ENCODE measurements at places on chromosomes 7 and 10. TPM values are rescaled to one million over a fixed set of nuclear protein-coding genes. Genes with fewer than 3 reads are reported as not detected.

Gene LRRD1
- 0.73 TPM for total RNA-seq

Gene MAD1L1
- total RNA-seq, result 36.4 TPM

Gene CASD1
- 72.6 TPM for total RNA-seq

Gene THSD7A
- total RNA-seq, result 16.4 TPM

Gene GFRA1
- total RNA-seq, result 44.0 TPM

Gene GDF2
- total RNA-seq, result not detected

Gene LDB1
- 17.4 TPM for total RNA-seq

GRCh38 chr7:46839651-46840050 is 742.3 kb downstream of the TNS3 start:
- H3K36me3 ChIP-seq, result no peaks in the 10 kb centered on the region
- no peaks in the 10 kb centered on the region for H3K27me3 ChIP-seq
- no peaks in the 10 kb centered on the region for H3K4me1 ChIP-seq
- no peak overlapping the region for H3K4me3 ChIP-seq
- no peak for DNase-seq

DNA sequence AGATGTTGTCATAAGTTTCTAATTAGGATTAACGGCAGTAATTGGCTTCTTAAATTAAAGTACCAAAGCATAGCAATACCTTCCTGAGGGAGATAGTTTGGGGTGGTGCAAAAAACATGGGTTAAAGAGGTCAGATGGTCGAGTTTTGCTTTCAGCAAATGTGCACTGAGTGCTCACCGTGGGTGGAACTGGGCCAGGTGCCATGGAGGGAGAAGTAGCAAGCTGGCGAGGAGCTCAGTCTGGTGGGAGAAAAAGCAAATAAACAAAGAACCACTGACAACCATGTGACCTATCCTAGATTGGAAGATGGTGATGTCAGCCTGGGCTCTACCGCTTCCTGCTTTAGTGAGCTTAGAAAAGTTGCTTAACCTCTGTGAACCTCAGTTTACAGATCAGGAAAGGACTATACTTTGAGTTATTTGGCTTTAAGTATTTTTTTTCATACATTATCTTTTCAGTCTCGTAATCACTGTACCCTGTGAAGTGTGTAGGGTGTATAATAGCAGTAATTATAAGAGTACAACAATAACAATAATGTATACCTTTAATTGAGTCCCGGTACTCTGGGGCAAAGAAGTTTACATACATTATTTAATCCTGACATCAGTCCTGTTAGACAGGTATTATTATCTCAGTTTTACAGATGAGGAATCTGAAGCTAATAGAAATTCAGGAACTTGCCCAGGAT is 69.0 kb upstream of the PDCD4 start:
- H3K4me1 ChIP-seq, result no peaks in the 10 kb centered on the region
- peak; percentile 46 for DNase-seq
- no peak overlapping the region for H3K4me3 ChIP-seq
- H3K27ac ChIP-seq, result peak overlapping the region; percentile 12

GRCh38 chr10:5658871-5659618 is 7.3 kb downstream of the ASB13 start:
- H3K4me1 ChIP-seq, result no peaks in the 10 kb centered on the region
- no peak overlapping the region for H3K27ac ChIP-seq
- no peak overlapping the region for H3K4me3 ChIP-seq
- no peaks in the 10 kb centered on the region for H3K27me3 ChIP-seq
- DNase-seq, result no peak
- no peaks in the 10 kb centered on the region for H3K36me3 ChIP-seq

- no peaks in the 10 kb centered on the region for H3K27me3 ChIP-seq
- no peak overlapping the region for H3K4me3 ChIP-seq
- no peaks in the 10 kb centered on the region for H3K36me3 ChIP-seq
- H3K27ac ChIP-seq, result peak overlapping the region; percentile 51
- H3K4me1 ChIP-seq, result peaks cover 3% of the 10 kb centered on the region
- DNase-seq, result no peak
Observed at GRCh38 chr7:121521711-121522400, 125.7 kb upstream of the FAM3C start.

- no peak overlapping the region for H3K4me3 ChIP-seq
- no peaks in the 10 kb centered on the region for H3K4me1 ChIP-seq
- H3K36me3 ChIP-seq, result no peaks in the 10 kb centered on the region
- no peak for DNase-seq
Observed at GRCh38 chr7:142066536-142066935, 45.0 kb upstream of the MGAM2 start.

- H3K4me1 ChIP-seq, result no peaks in the 10 kb centered on the region
- H3K27me3 ChIP-seq, result no peaks in the 10 kb centered on the region
- H3K27ac ChIP-seq, result no peak overlapping the region
- DNase-seq, result no peak
- H3K4me3 ChIP-seq, result no peak overlapping the region
Observed at GRCh38 chr7:7014827-7015595, 167.3 kb upstream of the C1GALT1 start.

GRCh38 chr7:118195837-118196474 is 12.0 kb downstream of the LSM8 start:
- DNase-seq, result peak; percentile 18
- no peak overlapping the region for H3K4me3 ChIP-seq
- no peaks in the 10 kb centered on the region for H3K27me3 ChIP-seq
- no peak overlapping the region for H3K27ac ChIP-seq
- H3K36me3 ChIP-seq, result no peaks in the 10 kb centered on the region

GRCh38 chr7:10950494-10950893 is 23.2 kb upstream of the PHF14 start:
- no peak overlapping the region for H3K27ac ChIP-seq
- H3K4me3 ChIP-seq, result no peak overlapping the region
- no peak for DNase-seq

GRCh38 chr10:8294779-8295178 is 240.3 kb downstream of the GATA3 start:
- H3K4me3 ChIP-seq, result no peak overlapping the region
- H3K4me1 ChIP-seq, result no peaks in the 10 kb centered on the region
- no peak overlapping the region for H3K27ac ChIP-seq
- no peaks in the 10 kb centered on the region for H3K36me3 ChIP-seq
- DNase-seq, result no peak

DNA sequence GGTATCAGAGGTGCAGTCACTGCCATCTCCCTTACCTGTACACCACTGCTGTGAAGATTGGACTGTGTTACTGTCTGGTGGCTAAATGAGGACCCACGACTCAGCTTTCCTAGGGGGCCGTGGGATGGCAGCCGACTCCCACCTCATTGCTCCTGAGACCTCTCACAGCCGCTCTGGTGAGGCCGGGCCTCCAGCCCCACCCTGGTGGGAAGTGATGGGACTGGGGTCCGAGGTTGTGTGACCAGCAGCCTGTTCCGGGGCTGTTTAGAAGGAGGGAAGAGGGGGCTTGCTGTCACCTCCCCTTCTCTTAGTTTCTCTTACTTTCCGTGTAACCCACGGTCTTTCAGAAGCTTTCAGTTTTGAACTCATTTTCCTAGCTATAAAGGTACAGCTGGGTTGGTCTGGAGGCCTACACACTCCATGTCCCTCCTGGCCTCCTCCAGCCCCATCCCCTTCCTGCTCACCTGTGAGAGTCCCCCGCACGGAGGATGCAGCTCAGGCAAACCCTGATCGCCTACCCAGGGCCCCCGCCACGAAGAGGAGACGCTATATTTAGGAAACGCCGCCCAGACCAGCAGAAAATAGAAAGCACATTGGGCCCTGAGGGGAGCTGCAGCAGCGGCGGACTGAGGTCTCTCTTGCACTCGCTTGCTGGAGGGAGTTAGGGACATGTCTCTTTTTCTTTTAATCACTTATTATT is 4.6 kb downstream of the EMX2 start:
- H3K4me1 ChIP-seq, result no peaks in the 10 kb centered on the region
- H3K4me3 ChIP-seq, result peak overlapping the region; percentile 77
- peak overlapping the region; percentile 98 for H3K27ac ChIP-seq

DNA sequence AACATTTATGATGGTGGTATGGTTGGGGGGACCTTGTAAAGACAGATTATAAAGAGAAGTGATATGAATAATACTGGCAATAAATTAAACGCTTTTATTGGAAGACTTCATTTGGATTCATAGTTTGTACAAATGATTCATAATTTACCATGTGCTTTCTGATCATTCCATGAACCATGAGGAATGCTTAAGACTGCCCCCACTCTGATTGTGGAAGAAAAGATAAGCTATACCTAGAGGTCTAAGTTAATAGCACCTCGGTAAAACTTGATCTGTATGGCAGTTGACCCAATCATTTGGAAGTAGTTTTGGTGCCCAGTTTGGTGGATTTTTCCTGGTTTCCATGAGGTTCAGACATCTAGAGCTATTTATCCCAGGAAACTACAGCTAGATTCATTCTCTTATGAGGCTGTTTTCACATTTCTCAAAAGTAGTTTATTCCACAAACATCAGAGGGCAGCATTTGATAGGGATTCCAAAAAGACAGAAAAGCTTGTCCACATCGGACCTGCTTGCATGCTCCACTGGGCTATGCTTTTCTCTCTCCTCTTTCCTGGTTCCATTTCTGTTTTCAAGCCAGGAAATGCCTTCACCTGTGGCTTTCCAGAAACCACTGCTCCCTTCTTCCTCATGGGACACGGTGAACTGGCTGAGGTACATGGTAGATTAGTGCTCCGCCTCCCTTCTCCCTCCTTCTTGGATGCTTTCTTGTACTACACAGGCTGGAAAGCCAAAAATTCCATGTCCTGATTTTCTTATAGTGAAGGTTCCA is 29.2 kb downstream of the TFAM start:
- no peak for DNase-seq
- no peaks in the 10 kb centered on the region for H3K4me1 ChIP-seq
- H3K36me3 ChIP-seq, result no peaks in the 10 kb centered on the region
- no peak overlapping the region for H3K27ac ChIP-seq
- H3K27me3 ChIP-seq, result no peaks in the 10 kb centered on the region
- H3K4me3 ChIP-seq, result no peak overlapping the region

GRCh38 chr10:101894742-101895141 is 51.1 kb upstream of the KCNIP2 start:
- no peak overlapping the region for H3K4me3 ChIP-seq
- no peak for DNase-seq
- no peaks in the 10 kb centered on the region for H3K4me1 ChIP-seq
- H3K27ac ChIP-seq, result no peak overlapping the region
- no peaks in the 10 kb centered on the region for H3K27me3 ChIP-seq
- no peaks in the 10 kb centered on the region for H3K36me3 ChIP-seq

GRCh38 chr10:101618871-101619270 is 30.8 kb downstream of the DPCD start:
- H3K36me3 ChIP-seq, result no peaks in the 10 kb centered on the region
- H3K27me3 ChIP-seq, result no peaks in the 10 kb centered on the region
- no peak overlapping the region for H3K4me3 ChIP-seq
- H3K4me1 ChIP-seq, result no peaks in the 10 kb centered on the region
- no peak overlapping the region for H3K27ac ChIP-seq

GRCh38 chr10:128211064-128211504 is 84.9 kb upstream of the MKI67 start:
- H3K27me3 ChIP-seq, result no peaks in the 10 kb centered on the region
- no peak for DNase-seq
- H3K27ac ChIP-seq, result no peak overlapping the region
- no peaks in the 10 kb centered on the region for H3K36me3 ChIP-seq
- no peak overlapping the region for H3K4me3 ChIP-seq

GRCh38 chr10:112624546-112625048 is 177.6 kb downstream of the VTI1A start:
- H3K4me1 ChIP-seq, result no peaks in the 10 kb centered on the region
- no peak overlapping the region for H3K4me3 ChIP-seq
- peak overlapping the region; percentile 2 for H3K27ac ChIP-seq
- no peaks in the 10 kb centered on the region for H3K27me3 ChIP-seq
- DNase-seq, result no peak

- H3K27ac ChIP-seq, result no peak overlapping the region
- peaks cover 24% of the 10 kb centered on the region for H3K4me1 ChIP-seq
- no peak overlapping the region for H3K4me3 ChIP-seq
- H3K36me3 ChIP-seq, result no peaks in the 10 kb centered on the region
Observed at GRCh38 chr10:132450466-132450824, 53.4 kb downstream of the PWWP2B start.

DNA sequence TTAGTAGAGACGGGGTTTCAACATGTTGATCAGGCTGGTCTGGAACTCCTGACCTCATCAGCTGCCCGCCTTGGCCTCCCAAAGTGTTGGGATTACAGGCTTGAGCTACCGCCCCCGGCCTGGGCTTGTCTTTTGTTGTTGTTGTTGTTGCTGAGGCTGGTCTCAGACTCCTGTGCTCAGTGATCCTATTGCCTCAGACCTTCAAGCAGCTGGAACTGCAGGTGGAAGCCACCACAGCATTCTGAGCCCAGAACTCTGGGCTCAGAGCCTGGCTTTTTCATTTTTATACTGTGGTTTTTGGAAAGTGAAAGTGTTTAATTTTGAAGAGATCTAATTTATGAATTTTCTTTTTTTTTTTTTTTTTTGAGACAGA is 16.2 kb upstream of the DNAJB6 start:
- H3K27me3 ChIP-seq, result no peaks in the 10 kb centered on the region
- no peak for DNase-seq
- H3K4me3 ChIP-seq, result no peak overlapping the region
- no peaks in the 10 kb centered on the region for H3K4me1 ChIP-seq

DNA sequence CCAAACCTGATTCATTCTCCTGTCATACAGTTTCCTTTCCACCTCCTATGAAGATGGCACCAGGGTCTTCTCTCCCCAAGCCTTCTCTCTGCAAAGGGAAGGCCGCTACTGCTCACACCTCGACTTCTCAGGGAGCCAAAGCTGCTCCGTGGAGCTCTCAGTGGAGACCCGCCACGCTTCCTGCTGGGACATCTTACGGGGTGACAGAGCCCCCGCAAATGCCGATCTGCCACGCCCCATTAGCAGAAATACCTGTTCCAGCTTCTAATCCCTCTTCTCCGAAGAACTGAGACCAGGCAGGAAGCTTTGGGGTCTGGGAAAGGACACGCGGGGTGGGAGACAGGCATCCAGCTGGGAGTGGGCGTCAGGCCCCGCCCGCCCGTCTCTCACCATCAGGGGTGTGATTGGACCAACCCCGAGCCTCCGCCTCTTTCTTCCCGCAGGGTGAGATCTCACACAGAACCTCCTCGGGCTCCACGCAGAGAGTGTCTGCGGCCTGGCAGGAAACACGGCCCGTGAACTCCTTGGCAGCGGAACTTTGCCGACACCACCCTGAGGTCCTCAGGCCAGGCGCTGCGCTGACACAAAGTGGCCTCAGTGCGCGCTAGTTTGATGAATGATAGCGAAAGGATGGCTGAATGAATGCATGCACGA is 12.0 kb upstream of the CALML5 start:
- H3K27ac ChIP-seq, result no peak overlapping the region
- no peaks in the 10 kb centered on the region for H3K36me3 ChIP-seq
- no peak overlapping the region for H3K4me3 ChIP-seq
- no peak for DNase-seq
